Stimulated activated CD8-positive, alpha-beta memory T cell treated with anti-CD3 and anti-CD28 coated beads, Interleukin-15, amount 100 ng/mL, for 4 hours (primary cell): ENCODE measurements at places on chromosomes 12 and 14.

DNA sequence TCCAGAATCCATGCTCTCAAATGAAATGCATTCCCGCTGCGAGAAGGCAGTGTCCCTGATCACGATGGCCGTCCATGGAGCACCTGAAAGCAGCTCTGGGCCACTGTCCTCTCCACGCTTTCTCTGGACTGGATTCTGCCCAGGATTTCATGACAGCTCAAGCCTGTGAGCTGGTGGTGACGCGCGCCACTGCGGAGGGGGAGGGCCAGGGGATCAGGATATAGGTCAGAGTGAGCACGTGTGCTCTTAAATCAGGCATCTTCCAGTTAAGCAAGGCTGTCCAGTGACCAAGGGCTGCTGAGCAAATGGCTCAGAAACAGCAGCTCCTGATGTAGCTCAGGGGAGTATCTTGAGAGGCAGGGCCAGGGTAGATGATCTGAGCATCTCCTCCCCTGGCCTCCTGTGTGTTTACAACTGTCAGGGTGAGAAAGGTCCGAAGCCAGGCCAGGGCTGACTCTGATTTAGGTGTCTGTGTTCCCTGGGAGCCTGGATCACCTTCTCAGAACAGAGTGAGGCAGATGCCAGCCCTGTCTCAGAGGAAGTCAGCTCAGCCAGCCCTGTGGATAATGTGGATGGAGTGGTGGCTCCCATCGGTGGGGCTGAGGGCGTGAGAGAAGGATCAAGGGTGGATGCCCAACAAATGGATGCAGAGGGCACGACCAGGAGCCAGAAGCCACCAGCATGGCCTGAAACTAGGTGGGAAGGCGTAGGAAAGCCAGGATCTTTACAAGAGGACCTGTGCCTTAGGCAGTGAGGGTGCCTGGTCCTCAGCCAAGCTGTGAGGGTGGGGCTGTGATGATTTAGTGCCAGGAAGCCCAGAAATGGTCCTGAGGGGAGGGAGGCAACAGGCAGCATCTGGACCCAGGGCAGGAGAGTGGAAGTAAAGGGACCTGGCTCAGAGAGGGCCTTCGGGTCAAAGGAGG is 55.3 kb downstream of the ELK3 start:
- no peak for DNase-seq

DNA sequence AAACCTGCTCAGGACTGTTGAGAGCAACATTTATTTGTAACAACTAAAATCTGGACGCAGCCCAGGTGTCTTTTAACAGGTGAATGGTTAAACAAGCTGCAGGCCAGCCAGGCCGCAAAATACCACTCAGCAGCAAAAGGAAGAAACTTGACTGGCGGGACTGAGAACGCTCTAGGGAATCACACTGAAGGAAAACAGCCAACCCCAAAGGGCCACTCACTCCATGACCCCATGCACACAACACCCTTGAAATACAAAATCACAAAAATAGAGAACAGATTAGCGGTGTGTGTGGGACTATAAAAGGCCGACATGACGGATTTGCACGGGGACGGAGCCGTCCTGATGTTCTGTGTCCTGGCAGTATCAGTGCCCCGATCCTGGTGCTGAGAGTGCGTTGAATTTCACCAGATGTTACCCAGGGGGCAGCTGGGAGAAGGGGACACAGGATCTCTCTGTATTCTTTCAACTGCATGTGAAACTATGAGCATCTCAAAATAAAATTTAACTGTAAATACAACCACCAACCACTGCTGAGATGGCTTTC is 23.0 kb downstream of the VPS37B start:
- DNase-seq, result no peak

DNA sequence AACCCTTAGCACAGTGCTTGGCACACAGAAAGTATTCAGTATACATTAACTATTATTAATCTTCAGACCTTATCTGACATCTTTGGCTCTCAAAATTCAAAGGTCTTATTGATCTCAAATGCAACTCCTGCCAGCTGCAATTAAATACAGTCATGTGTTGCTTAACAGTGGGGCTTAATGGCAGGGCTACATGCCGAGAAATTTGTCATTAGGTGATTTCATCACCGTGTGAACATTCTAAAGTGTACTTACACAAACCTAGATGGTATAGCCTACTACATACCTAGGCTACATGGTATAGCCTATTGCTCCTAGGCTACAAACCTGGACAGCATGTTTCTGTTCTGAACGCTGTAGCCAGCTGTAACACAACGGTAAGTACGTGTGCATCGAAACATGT is 156.3 kb upstream of the TMCC3 start:
- DNase-seq, result no peak

GRCh38 chr12:20369305-20370013 is 1.1 kb downstream of the PDE3A start:
- DNase-seq, result no peak
